ENCODE measurements at places on chromosomes 3 and 15.

- DNase-seq = peak; percentile 64
These were observed 1.7 kb downstream of the CMTM8 start for GRCh38 chr3:32240159-32240545.

DNA sequence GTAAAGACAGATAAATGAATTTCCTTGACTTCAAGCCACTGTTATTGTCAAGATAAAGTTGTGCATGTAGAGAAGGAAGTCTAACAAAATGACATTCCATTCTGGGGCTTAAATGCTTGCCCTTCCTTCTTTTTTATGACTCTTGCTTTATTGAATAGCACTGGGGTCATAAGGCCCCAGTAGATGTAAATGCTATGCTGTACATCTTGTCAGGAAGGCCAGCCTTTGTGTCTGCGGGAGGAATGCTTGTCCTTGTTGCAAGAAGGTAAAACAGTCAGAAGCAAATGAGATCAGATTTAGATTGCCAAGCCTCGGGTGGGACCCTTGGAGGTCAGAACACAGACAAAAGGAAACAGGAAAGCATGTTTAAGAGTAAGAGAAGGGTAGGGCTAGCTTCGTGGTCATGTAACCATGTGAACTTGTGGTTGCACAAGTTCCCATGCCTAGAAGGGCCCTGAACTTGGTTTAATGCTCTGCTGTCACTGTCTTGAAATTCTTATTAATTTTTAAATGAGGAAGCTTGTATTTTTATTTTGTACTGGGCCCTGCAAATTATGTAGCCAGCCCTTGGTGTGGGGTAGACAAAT is 81.5 kb downstream of the PPM1L start:
- peak; percentile 25 for DNase-seq

GRCh38 chr3:125110876-125111480 is 55.2 kb upstream of the HEG1 start:
- no peak for DNase-seq

DNA sequence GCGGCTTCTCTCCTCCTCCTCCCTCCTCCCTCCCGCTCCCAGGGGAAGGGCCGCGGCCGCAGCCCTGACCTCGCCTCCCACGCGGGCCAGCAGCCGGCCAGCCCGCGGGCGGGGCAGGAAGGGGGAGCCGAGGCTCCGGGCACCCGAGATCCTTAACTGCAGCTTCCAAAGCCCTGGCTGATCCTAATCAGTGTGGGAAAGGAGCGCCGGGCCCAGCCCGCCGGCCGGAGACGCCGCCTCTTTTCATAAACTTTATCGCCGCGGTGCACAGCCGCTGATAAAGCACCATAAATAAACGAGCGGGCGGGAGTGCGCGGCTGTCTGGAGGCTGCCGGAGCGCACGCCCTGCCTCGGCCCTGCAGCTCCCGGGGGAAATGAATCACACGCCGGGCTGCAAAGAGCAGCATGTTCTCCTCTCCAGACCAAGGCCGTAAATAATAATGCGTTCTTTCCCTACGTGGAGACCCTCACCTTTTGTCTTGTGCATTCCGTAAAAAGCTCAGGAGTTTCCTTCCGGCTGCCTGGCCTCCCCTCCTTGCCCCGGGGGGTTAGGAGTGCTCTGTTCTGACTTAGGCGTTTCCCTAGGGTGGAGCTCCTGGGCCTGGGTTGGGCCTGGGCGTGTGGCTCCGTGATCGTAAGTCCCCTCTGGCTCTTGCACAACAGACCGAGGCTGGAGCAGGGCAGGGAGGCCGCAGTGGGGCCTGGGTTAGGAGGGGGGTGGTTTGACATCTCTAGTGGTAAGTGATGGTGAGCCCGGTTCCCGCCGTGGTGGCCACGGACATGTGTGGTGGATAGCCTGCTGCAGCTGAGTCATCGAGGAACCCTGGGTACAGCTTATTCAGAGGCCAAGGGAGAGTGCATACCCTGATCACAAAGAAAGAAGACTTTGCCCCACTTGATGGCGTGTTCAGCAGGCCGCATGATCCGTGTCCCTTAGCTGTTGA is 132.6 kb upstream of the HES1 start:
- peak; percentile 69 for DNase-seq

DNA sequence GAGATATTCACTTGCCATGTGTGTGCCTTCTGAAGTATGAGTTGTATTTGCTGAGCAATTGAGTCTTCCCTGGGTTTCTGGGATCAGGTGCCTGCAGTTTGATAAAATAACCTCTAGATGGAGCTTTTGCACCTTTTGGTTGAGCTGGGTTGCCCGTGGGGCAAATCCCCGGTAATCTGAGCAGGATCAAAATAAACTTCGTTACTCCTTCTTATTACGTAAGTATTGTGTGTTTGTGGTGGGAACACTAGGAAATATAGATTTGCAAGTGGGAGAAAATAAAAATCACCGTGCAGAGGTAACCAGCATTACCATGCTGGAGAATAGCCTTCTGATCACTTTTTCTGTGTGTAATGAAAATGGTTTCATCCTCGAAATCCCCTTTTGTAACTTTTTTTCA is 277.4 kb upstream of the NR2E3 start:
- DNase-seq = no peak

Measured in CD4-positive, alpha-beta T cell treated with Interleukin-4 for 1 hour (primary cell).